ENCODE measurements at places on chromosomes 3 and 15.

DNA sequence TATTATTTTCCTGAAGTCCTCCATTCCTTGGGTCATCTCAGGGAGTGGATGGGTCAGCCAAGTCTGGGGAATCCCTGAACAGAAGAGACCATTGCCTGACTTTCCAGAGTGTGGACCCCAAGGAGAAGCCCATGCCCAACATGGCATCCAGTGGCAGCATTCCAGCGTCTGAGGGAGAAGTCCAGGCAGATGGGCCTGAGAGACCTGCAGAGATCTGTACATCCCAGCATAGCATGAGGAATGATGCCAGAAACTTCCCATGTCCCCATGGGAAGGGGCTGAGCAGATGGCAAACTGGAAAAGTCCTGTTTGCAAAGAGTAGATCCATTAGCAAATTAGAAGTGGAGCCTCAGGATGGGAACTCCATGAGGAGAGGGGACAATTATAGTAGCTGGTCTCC is 17.6 kb upstream of the COLQ start:
- no peak for DNase-seq

DNA sequence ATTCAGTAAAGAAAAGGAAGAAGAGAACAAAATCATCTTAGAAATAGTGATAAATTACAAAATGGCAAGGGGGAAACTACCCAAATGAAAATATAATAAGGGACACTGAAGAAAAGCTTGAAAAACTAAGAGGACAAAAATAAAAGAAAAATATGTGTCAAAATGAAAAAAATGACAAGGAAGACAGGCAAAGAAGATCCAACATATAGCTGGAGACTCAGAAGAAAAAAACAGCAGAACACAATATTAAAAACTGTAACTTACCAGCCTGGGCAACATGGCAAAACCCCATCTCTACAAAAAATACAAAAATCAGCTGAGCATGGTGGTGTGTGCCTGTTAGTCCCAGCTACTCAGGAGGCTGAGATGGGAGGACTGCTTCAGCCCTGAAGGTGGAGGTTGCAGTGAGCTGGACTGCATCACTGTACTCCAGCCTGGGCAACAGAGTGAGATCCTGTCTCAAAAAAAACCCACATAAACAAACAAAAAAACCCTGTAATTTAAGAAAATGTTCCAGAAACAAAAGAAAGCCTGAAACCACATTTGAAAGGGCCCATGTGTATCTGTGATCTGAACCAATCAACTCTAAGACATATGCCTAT is 93.2 kb downstream of the ANO10 start:
- DNase-seq, result no peak

DNA sequence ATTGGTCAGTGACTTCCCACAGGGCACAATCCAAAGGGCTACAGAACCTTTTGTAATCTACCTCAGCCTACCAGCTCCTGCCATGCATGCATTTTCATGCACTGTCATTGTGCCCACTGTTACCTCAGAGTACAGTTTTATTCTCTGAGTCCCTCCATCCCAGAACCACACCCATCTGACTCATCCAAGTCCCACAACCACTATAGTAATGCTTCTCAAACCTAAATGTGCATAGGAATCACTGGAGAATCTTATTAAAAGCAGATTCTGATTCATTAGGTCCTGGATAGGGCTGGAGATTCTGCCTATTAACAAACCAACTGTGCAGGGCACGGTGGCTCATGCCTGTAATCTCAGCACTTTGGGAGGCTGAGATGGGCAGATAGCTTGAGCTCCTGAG is 3.7 kb upstream of the B3GALNT1 start:
- no peak for DNase-seq

DNA sequence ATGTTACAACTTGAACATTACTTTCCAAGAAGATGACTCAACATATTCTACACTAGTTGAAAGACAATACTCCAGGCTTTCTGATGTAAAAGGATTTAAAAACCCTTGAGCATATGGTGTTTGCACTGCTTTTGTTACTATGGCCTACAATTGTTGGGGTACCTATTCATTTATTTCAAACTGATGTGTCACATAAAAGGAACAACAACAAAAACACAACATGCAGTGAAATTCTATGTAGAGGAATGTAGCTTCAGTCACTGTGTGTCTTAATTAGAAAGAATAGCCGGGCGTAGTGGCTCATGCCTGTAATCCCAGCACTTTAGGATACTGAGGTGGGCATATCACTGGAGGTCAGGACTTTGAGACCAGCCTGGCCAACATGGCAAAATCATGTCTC is 1.6 kb downstream of the SPATA16 start:
- DNase-seq, result no peak

- DNase-seq, result no peak
Observed at GRCh38 chr3:2686816-2687502, 423.2 kb downstream of the IL5RA start.

DNA sequence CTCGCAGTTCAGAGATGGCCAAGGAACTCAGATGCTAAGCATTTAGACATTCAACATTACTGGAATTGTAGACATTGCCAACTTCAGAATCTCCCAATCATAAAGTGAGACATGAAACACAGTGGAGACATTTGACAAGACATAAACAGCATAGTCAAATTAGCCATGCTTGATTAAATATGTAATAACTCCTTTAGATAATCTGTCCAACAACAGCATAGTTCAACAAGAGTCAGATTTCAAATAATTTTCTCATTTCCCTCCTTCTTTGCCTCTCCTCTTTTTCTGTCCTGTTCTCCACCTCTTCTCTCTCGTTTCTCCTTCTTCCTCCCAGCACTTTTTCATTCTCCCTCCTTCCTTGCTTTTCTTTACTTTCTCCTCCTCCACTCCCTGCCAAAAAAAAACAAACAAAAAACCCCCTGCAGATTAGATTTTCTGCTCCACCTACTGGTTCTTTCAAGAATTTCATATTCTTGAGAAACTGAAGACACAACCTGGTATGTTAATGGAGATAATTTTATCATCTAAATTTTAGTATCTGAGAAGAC is 20.2 kb downstream of the CPOX start:
- no peak for DNase-seq

Data from T-helper 9 cell (primary cell).